Activated naive CD8-positive, alpha-beta T cell treated with anti-CD3 and anti-CD28 coated beads, Interleukin-2, amount 50 U/mL, for 24 hours (primary cell): ENCODE measurements at places on chromosomes 2 and 18.

- DNase-seq, result no peak
Observed at GRCh38 chr18:50038448-50038847, 156.5 kb downstream of the MYO5B start.

DNA sequence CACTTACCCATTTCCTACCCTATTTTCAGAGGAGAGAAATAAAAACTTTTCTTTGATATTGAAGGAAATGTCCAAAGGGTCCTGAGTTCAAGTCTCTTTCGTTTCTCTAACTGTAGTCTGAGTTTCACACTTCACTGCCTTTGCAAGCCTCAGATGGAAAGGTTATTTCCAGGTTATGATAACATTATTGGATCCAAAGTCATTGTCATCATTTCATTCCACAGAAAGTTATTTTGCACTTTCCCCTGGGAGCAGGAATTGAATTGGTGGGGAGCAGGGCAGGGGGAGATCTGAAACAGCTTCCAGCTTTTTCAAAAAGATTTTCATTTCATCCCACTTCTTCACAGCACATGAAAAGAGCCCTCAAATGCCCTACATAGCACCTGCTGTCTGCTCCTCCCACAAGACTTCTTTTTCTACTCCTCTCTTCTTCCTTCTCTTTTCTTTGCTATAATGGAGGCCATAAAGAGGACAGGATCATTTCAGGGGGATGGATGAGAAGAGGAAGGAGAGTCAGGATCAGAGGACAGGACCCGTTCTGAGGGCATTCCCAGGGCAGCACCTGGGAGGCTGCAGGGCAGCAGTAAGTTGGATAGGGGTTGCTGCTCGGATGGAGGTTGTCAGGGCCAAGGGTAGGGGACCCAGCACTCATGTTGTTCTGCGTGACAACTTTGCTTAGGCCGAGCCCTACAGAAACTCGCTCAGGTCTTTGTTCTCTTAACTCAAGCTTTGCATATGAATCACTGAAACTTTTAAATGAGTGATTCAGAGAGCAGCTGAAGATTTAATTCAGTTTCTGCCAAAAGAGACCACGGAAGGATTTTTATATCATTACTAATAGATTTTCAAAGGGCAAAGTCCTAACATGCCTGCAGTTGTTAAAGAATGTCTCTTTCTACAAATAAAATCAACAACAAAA lies 11.4 kb upstream of the GALNT5 start:
- DNase-seq, result peak; percentile 25

DNA sequence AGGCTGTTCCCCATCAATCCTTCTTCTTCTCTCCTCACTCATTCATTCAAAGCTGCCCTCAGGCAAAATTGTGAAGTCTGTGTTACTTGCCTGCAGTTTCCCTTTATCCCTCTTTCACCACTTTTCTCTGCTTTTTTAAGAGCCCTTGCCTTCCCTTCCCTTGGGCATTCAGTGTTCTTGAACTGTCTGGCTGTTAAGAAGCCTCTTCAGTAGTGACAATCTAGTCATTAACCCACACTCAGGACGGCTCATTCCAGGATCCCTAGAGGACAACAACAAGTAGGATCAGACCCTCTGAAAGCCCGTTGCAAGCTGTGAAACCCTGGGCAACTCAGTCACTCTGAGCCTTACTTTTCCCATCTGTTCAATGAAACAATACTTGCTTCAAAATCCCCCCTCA lies 615.7 kb downstream of the EPHA4 start:
- DNase-seq, result no peak

DNA sequence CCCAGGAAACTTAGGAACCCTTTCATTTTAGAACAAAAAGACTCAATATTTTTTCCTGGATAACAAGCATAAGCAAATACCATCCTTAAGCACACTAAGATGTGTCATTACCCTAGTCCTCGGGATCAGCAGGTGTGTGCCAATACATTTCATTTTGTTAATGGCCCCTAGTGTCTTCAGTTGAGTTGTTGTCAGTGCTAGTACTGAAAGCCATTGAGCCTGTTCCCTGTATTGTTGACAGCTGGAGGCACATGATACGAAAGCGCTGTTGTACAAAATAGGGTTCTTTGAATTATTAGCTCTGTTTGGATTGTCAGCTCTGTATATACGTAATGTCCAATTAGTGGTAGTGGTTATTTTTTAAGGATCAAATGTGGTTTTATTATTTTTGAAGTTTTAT lies 29.5 kb downstream of the VAPA start:
- no peak for DNase-seq

DNA sequence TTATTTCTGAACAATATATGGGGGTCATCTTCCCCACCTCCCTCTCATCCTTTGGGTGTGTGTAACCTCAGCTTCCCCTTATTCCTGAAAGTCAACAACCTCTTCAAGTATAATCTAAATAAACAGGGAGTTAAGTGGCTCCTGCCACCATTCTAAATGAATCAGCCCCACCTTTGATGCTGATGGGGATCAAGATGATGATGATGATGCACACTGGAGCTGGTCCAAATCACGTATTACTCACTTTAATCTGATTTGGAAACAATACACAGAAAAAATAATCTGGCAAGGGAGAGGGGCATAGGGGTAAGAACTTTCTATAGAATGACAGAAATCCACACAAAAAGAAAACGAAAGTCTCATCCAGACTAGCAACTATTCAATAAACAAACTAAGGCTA lies 7.1 kb downstream of the ACVR1 start:
- DNase-seq, result no peak

GRCh38 chr2:218970894-218971293 lies 11.4 kb downstream of the CDK5R2 start:
- no peak for DNase-seq

GRCh38 chr2:6959751-6960150 lies 42.5 kb downstream of the RNF144A start:
- DNase-seq, result no peak

DNA sequence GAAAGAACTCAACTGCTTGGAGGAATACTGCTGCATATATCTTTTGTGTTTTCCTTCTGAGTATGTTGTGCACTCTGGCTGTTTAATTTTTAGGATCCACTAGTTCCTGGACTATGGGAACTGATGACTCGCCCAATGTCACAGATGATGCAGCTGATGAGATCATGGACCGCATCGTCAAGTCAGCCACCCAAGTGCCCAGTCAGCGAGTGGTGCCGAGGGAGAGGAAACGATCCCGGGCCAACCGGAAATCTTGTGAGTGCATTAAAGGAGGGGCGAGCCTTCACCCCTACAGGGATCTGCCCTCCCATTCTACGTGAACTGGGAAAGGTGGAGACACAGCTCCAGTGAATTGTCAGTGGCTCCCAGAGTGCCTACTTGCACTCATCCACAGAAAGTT lies 59.6 kb downstream of the TPGS2 start:
- DNase-seq, result no peak

GRCh38 chr18:23163786-23164533 lies 28.7 kb downstream of the CABLES1 start:
- DNase-seq, result no peak
